ENCODE measurements at places on chromosomes 12 and 14.

DNA sequence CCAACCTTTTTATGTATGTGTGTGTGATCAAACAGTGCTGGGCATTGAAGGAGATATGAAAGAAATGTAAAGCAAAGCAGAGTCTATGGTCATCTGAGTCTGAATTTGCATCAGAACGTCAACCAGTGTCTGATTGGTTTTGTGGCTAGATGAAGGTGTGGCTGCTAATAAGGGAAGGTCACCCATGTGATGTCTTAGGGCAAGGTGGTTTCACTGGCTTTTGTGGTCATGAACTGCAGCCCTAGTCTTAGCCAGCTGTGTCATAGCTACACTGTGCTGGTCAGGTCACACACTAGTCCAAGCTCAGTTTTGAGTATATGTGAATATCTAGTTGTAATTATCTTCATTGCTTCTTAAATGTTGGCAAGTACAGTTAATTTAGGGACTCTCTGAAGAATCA is 105.8 kb downstream of the TGFB3 start:
- no peak for DNase-seq

- no peak for DNase-seq
Observed at GRCh38 chr12:90042920-90043641, 334.4 kb upstream of the ATP2B1 start.

DNA sequence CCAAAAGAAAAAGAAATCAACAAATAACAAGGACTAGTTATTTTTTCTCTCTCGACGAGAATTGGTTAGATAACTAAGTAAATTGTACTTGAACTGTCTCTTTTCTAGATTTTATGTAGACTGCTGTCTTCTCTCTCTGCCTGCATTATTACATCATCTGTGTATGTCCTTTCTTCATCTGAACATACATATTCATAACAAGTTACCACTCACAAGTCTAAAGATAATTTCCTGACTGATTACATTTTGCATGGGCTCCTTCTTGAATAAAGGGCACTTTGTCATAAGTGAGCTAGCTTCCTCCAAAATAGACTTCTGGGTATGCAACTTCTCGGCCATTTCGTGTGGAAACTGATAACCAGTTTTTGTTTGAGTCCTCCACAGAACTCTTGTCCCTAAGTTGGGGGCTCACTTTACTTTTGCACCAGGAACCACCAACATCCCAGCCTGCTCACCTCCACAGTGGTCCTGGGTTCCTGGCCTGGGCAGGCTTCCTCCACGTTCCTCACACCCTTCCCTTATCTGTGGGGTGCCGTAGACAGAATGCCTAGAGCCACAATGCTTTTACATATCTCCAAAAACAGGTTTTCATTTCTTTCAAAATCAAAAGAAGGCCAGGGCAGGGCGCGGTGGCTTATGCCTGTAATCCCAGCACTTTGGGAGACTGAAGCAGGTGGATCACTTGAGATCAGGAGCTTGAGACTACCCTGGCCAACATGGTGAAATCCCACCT is 6.2 kb upstream of the DDX47 start:
- no peak for DNase-seq

DNA sequence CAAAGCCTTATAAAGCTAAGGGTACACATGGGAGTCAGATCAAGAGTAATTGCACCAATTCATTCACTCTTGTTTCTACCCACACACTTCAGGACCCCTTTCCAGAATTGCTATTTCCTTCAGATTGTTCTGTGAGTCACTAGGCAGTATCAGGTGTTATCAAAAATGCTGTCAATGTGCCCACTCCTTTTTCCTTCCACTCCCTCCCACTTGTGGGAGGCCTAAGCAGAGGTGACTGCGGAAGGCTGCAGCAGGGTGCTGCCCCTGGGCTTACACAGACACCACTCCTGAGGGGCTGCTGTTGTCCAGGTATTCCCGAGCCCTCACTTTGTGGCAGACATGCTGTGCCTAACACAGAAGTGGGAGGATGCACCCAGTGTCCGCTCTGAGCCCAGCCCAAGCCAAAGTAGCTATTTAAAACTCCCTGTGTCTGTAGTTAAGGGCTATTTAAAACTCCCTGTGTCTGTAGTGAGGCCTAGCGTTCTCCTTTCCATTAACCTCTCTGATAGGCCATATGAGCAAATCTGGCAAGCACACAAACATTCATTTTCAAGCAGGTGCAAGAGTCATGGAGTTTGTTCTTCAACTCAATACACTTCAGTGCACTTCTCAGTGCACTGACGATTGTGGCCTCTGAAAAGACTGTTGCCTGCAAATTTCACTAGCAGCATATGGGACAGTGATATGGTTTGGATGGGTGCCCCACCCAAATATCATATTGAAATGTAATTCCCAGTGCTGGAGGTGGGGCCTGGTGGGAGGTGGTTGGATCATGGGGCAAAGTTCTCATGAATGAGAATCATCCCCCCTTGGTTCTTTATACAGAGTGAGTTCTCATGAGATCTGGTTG is 117.8 kb downstream of the PHLDA1 start:
- DNase-seq: no peak

- DNase-seq: no peak
Observed at GRCh38 chr14:44309331-44309730, 197.8 kb downstream of the FSCB start.

GRCh38 chr12:57226588-57227314 is 2.8 kb upstream of the SHMT2 start:
- no peak for DNase-seq

- no peak for DNase-seq
Observed at GRCh38 chr12:83059107-83059506, 372.4 kb downstream of the TMTC2 start.

DNA sequence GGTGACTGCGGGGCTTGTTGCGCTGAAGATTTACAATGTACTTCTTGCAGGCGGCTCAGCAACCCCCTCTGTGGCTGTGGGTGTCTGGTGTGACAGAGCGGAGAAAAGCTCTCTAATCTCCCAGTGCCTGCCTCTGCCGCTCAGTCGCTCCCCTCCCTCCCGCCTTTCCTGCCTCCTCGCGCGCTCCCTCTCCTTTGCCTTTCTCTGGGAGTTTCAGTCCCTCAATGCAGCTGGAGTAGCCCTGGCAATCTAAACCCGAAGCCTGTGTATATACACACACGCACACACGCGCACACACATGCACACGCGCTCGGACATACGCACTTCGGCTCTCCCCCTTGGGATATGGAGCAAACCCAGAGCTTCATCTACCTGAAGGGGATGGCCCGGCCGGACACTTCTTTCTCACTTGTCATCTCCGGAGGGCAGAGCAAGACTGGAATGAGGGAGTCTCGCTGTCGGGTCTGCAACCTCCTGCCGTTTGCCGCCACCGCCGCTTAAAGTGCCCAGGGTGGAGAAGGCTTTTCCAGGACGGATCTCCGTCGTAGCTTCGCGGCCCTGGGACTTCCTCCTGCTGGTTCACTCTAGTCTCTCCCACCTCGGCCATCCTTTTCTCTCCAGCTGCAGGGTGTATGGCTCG is 599 bp upstream of the TRHDE start:
- DNase-seq: peak; percentile 59

GRCh38 chr12:12267742-12268200 is 927 bp upstream of the LRP6 start:
- DNase-seq: peak; percentile 42

GRCh38 chr12:125135906-125136305 is 70.7 kb downstream of the AACS start:
- DNase-seq: no peak

DNA sequence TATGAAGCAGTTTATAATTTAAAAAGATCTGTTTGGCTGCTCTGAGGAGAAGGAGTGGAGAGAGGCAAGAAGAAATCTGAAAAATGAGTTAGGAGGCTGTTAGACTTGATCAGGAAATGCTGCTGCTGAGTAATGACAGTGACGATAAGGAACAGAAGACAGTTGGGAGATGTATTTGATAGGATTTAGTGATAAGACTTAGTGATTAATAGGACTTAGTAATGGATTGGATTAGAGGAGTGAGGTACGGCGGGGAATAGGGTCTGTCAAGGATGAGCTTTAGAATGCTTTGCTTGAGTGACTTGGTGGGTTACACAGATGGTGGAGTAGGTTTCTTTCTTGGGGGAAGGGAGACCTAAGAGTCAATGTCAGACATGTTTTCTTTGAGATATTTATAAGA is 31.7 kb downstream of the UNC79 start:
- DNase-seq: no peak

- DNase-seq: peak; percentile 26
Observed at GRCh38 chr12:72272731-72273498, 745 bp downstream of the TRHDE start.

- DNase-seq: peak; percentile 84
Observed at GRCh38 chr12:55707841-55708694, at the start of gene ITGA7. Gene ITGA7 (minus strand): TSS chr12:55707904. CDS start chr12:55707682, 222 bp downstream.

- peak; percentile 59 for DNase-seq
Observed at GRCh38 chr12:6606331-6607131, 648 bp downstream of the CHD4 start.

DNA sequence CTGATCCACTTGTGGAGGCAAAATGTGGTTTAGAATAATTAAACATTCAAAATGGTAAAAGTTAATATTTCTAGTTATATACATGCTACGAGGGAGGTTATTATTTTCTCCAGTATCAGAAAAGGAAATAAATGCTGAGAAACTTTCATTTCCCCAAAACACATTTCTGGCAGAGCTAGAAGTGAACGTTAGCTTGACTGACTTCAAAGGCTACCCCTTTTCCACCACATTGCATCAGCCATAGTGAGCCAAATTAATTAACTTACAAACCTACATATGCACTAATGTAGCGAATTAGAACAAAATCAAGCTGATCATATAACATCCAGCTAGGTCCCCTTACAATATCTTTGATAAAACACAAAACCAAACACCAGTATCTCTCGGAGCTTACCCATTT is 49.3 kb upstream of the RERGL start:
- DNase-seq: no peak

- DNase-seq: peak; percentile 16
Observed at GRCh38 chr12:39592295-39592694, 27.3 kb downstream of the ABCD2 start.

GRCh38 chr12:19894803-19895202 is 455.5 kb downstream of the AEBP2 start:
- DNase-seq: no peak

DNA sequence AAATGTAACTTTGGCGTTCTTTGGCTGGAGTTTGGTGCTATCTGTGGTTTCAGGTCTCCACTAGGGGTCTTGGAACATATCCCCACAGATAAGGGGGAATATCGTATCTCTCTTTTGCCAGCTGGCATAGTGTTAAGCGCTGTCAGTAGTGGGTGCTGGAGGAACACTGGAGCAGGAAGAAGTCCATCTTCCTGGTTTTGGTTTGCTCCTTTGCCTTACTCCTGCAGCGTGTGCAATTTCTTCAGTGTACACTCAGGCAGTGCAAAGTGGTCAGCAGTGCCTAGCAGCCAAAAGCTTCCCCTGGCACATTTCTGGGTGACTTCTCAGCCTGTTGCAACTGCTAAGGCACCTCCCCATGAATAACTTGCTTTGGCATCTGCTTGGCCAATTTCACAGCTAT is 11.7 kb upstream of the RIPK3 start:
- DNase-seq: no peak

GRCh38 chr12:105741786-105742566 is 396.8 kb downstream of the NUAK1 start:
- DNase-seq: no peak

GRCh38 chr12:65269603-65270002 is 8.9 kb upstream of the MSRB3 start:
- DNase-seq: no peak

GRCh38 chr14:73825551-73826188 is 26.0 kb upstream of the PTGR2 start:
- peak; percentile 84 for DNase-seq

- no peak for DNase-seq
Observed at GRCh38 chr14:76309572-76310162, 66.3 kb upstream of the ESRRB start.

- no peak for DNase-seq
Observed at GRCh38 chr12:32448586-32448985, 49.2 kb downstream of the FGD4 start.

- DNase-seq: peak; percentile 49
Observed at GRCh38 chr12:110345176-110345661, 58.3 kb downstream of the ANAPC7 start.

DNA sequence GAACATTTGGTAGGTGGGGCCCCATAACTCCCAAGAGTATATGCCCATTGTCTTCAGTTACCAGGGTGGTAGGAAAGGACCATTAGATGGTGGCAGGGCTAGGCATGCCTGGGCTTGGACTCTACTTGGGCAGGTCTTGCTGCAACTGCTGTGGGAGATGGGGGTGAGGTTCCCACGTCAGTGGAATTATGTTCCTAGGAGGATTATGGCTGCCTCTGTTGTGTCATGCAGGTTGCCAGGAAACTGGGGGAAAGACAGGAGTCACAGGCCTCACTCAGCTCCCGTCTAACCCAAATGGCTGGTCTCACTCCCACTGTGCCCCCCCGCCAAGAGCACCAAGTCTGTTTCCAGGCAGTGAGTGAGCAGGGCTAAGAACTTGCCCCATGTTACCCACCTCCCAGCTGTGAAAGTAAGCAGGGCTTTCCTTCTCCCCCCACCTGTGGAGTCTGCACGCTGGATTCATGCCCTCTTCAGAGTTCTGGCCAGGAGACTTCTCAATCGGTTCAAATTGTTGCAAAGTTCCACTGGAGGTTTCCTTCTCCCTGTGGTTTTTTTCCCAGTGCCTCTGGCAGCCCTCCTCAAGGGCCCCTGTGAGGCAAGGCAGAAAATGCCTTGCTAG is 337.5 kb downstream of the CCDC91 start:
- no peak for DNase-seq

- no peak for DNase-seq
Observed at GRCh38 chr12:129200576-129200975, 347.3 kb downstream of the GLT1D1 start.

DNA sequence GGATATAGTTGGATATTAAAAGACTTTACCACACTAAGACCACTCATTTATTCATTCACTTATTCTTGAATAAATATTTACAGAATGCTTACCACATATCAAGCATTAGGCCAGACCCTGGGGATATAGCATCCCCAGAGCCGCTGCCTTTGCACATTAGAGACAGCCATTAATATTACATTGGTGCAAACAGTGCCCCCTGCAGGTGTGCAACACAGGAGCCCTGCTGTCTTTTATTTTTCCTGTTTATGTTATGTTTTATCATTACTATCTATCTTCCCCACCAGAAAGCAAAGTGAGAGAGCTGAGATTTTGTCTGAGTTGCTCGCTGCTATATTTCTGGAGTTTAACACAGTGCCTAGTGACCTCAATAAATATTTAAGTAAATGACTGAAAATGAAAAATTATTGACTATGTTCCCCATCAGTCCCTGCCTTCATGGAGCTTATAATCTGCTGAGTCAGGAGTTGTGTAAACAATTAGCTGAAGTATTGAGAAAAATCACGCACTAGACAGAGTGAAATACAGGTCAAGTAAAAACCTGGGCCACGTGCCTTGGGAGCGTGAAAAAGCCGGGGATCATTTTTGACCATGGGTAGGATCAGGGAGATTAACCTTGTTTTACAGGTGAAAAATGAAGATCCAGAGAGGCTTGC is 301.6 kb downstream of the PCNX1 start:
- no peak for DNase-seq
